SK-N-MC (cell line): ENCODE measurements at places on chromosomes 6 and 20.

GRCh38 chr6:133644892-133645619, 243.9 kb upstream of the TCF21 start:
- peak; percentile 51 for DNase-seq

- no peak for DNase-seq
Observed at GRCh38 chr20:23228912-23229311, 121.7 kb upstream of the NXT1 start.

- DNase-seq = no peak
Observed at GRCh38 chr20:63696628-63697356, at the start of gene TNFRSF6B. TNFRSF6B (plus strand) TSS chr20:63696652; CDS start chr20:63696768, 116 bp downstream.

- peak; percentile 73 for DNase-seq
Observed at GRCh38 chr6:134517145-134517658, 199.3 kb upstream of the SGK1 start.

DNA sequence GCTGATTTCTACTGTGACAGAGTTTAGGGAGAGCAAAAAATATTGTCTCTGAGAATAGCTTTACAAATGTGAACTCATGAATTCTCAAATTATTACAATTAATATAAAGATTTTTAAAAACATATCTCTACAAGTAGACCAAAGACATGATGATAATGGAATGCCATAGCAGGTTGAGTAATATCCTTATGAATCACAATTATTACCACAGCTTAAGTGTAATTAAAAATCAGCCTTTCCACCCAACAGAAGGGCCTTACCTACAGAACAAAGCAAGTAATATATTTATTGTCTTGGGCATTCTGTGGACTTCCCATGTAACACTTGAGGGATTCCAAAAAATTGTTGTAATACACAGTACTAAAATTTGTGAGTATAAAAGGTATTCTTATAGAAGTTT, 1099.6 kb upstream of the GJE1 start:
- DNase-seq = no peak

- no peak for DNase-seq
Observed at GRCh38 chr20:22446613-22447446, 137.5 kb downstream of the FOXA2 start.

- DNase-seq = no peak
Observed at GRCh38 chr6:111291336-111292259, 191.4 kb downstream of the REV3L start.

- no peak for DNase-seq
Observed at GRCh38 chr20:32829311-32830005, 9.7 kb downstream of the MAPRE1 start.

DNA sequence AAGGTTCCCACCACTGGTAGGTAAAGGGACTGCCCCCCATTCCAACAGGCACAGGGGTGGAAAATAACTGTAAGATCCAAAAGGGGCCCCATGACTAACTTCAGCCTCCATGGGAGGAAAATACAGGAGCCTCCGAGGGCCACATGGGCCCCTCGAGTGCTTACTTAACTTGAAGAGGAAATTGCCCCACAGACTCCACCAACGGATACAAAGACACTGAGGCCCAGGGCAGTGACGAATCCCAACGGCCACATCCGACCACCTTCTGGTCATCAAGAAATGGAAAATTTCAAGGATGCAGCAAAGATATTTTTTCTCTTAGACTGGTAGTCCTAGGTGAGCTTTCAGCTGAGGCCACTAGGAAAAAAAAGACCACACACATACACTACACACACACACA, 116.0 kb upstream of the MRPS10 start:
- DNase-seq = no peak

GRCh38 chr6:16209539-16209938, 28.8 kb upstream of the GMPR start:
- no peak for DNase-seq

DNA sequence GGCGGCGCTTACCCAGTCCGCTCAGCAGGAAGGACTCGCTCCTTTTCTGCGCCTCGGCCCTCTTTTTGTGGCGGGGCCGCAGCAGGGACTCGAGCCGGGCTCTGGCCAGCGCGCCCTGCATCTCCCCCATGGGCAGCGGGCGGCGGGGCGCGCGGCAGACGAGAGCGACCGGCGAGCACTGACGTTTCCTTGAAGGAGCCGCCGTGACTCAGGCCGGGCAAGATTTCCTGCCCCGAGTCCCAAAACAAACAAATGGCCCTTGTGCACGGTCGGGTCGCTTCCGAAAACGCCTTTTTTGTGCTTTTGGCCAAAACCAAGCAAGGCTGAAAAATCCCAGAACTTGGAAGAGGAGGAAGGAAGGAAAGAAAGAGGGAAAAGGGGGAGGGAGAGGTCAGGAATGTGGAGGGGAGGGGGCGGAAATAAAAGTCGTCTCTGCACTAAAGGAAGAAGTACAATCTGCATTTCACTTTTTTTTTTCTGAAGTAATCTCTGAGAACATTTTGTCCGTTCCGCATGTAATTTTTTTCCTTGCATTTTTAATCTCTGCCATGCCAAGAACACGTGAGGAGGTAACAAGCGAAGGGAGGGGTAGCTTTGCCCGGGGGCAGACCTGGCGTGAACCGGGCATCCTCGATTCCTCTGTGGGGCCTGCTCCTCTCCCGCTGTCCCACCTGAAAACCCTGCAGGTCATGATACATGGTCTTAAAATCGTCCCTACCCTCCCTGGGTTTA, 123.3 kb upstream of the SLC2A12 start:
- DNase-seq = no peak

DNA sequence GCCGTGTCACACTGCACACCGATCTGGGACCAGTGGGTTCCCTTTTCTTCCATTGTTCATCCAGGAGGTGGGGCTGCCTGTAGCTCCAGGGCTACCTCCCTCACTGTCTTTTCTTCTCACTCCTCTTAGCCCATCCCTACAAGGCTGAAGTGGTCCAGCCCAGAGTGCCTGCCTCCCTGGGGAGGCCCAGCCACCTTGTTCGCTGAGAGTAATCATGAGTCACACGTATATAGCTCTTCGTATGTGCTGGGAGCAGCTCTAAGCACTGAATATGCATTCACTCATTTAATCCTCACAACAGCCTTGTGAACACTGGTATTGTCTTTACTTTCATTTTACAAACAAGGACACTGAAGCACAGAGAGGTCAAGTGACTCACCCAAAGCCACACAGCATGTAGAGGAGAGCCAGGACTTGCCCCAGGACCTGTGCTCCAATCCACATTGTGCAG, 14.7 kb upstream of the CCDC167 start:
- no peak for DNase-seq

DNA sequence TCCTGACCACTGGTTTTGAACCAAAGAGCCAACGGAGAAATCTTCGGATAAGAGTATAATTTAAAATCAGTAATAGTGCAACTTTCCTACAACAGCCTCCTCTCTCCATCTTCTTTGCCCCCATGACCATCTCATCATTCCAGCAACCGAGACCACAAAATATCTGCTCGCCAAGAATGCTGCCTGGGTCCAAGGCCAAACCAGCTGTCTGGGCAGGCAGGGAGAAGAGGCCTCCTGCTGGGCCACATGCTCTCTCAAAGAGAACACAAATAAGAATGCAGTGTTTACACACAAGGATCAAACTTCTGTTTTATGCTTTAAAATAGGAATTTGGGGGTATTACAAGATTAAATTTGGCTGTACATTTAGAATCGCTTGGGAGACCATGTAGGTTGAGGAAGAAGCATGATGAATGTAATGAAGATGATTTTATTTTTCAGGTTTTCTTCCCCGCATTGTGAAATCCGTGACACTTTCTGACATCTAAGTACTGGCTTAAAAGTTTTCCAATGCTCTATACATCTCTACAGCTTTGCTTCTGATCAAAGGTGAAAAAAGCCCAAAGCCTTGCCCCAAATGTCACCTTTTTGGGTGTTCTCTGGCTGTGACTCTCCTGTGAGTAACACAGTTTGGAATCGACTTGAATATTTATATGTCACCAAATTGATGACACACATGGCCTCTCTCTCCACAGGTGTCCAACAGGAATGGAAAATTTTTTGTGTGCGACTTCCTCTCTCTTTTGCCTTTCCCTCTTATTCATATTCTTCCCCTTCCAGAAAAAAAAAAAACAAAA, 79.4 kb upstream of the PROKR2 start:
- DNase-seq = no peak

- no peak for DNase-seq
Observed at GRCh38 chr6:36695414-36695813, 2.2 kb upstream of the RAB44 start.

DNA sequence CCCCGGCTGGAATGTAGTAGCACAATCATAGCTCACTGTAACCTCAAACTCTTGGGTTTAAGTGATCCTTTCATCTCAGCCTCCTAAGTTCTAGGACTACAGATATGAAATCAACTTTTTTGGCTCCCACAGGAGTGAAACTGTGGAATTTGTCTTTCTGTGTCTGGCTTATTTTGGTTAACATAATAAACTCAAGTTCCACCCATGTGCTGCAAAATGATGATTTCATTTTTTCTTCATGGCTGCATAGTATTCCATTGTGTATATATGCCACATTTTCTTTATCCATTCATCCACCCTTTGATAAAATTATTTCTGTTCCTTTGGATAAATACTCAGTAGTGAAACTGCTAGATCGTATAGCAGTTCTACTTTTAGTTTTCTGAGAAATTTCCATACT, 29.9 kb downstream of the RNGTT start:
- no peak for DNase-seq

- no peak for DNase-seq
Observed at GRCh38 chr6:13288969-13289391, 39.4 kb downstream of the TBC1D7 start.

- DNase-seq = no peak
Observed at GRCh38 chr6:41278699-41279405, 7.6 kb downstream of the TREM1 start.

DNA sequence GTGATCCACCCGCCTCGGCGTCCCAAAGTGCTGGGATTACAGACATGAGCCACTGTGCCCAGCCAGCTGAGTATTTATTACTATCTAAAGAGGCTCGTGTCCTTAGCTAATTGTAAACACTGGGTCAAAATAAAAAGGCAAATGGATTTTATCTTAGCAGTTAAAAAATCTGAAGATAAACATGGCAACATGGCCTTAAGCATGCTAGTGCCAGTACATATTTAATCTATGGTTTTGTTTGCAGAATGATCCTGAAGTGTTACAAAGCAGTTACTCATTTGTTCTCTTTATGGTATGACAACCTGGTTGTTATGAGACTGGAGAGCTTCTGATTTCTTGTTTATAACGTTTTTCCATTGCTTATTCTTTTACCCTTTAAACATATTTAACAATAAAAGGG, 3.9 kb upstream of the KIAA0408 start:
- no peak for DNase-seq

- DNase-seq = no peak
Observed at GRCh38 chr6:23340271-23340670, 770.9 kb downstream of the HDGFL1 start.

- DNase-seq = no peak
Observed at GRCh38 chr6:111256646-111257045, 169.3 kb downstream of the SLC16A10 start.

DNA sequence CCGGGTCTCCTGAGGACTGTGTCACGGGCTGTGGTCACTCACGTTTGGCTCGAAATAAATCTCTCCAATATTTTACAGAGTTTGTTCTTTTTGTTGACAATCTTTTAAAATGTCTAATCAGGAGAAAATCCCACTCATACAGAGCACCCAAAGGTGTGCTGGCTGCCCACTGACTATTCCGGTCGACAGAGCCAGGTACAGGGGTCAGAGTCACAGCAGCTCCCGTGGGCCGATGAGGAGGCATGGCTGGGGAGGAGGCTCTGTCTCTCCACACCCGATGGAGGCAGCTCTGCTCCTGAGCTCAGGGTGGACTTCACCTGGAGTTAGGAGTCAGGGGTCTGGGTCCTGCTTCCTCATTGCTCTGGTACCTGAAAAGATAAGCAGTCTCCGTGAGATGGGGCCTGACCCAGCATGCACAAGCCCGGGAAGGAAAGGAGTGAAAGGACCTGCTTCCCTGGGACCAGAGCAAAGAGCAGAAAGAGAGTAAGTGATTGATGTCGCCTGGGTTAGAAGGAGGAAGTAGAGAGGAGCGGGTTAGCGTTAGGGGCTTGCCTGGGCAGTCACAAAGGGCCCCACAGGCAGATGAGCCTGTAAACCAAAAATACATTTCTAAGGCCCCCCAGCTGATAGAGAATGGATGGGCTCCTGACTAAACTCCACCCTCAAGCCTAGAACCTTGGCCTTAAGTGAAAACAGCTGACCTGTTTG, 53.5 kb upstream of the UNC93A start:
- no peak for DNase-seq

DNA sequence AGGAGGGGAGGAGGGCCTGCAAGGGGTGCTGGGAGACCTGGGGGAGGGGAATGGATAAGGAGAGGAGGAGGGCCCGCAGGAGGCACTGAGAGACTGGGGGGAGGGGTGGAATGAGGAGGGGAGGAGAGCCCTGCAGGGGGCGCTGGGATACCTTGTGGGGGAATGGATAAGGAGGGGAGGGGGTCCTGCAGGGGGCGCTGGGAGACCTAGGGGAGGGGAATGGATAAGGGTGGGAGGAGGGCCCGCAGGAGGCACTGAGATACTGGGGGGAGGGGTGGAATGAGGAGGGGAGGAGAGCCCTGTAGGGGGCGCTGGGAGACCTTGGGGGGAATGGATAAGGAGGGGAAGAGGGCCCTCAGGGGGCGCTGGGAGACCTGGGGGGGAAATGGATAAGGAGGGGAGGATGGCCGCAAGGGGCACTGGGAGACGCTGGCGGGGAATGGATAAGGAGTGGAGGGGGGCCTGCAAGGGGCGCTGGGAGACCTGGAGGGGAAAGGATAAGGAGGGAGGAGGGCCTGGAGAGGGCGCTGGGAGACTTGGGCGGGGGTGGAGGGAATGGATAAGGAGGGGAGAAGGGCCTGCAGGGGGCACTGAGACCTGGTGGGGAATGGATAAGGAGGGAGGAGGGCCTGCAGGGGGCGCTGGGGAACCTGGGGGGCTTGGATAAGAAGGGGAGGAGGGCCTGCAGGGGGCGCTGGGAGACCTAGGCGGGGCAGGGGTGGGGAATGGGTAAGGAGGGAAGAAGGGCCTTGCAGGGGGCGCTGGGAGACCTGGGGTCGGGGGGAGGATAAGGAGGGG, 1.3 kb upstream of the CTCFL start:
- DNase-seq = peak; percentile 42

DNA sequence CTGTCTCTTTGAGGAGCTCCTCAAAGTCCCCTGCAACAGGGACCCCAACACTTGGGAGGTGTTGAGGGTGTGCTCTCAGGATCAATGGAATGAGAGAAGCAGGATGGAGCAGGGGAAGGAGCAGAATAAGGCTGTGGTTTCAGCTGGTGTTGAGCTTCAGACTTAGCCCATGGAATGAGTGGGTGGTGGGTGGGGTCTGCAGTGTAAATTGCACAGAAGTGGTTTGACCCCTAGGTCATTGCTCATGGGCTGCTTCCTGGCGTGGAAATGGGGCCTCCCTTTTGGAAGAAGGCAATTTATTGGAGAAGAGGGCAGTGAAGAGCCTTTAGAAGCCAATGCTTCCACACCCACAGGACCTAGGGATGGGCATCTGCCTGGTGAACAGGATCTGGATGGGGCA, 37.0 kb upstream of the KCNG1 start:
- DNase-seq = no peak

DNA sequence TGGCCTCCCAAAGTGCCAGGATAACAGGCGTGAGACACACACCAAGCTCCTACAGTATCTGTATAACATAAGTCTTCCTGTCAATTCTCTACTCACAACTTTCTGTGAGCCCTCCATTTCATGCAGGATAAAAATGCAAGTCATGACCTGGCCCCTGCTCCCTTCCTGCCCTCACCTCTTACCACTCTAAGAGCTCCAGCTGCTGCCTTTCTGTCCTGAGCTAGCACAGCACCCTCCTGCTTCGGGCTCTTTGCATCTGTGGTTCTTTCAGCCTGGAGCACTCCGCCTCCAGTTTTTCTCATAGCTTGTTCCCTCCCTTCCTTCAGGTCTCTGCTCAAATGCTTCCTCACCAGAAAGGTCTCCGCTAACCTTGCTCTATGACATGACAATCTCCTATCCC, 23.7 kb upstream of the TRPC4AP start:
- no peak for DNase-seq
